Activated CD4-positive, alpha-beta T cell treated with anti-CD3 and anti-CD28 coated beads for 48 hours (primary cell): ENCODE measurements at places on chromosomes 16 and 17.

DNA sequence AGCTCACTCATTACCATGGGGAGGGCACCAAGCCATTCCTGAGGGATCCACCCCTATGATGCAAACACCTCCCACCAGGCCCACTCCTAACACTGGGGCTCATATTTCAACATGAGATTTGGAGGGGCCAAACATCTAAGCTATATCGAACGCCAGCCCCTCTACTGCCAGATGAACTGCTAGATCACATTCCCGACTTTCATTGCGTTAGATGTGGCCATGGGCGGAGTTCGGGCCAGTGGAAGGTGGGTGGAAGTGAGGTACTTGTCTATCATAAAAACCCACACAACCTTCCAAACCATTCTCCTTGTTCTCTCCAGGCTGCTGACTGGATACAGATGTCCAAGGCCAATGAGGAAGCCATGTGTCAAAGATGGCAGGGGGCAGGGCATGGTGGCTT, 27.0 kb upstream of the ANKRD40CL start:
- DNase-seq = no peak

DNA sequence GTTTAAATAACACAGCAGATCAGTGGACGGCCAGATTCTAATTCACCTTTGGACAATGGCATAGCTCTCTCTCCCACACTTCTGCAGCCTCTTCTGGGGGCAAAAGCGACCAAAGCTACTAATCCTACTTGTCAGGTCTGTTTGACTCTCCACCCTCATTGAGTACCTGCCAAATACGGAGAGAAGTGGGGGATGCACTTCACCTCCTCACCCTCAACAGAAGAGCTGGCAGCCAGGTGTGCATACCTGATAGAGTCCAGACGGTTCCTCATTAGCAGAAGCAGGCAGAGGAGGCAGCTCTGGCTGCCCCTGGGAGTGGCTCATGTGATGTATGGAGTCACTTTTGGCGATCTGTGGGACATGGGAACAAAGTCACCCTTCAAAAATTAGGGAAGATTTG, 4.9 kb downstream of the DNAH3 start:
- no peak for DNase-seq

GRCh38 chr16:30186782-30187555, 3.6 kb downstream of the CORO1A start:
- peak; percentile 94 for DNase-seq

GRCh38 chr17:888998-889441, 90.6 kb downstream of the NXN start:
- DNase-seq = peak; percentile 21

GRCh38 chr17:18031955-18032354, 7.0 kb downstream of the ATPAF2 start:
- no peak for DNase-seq

DNA sequence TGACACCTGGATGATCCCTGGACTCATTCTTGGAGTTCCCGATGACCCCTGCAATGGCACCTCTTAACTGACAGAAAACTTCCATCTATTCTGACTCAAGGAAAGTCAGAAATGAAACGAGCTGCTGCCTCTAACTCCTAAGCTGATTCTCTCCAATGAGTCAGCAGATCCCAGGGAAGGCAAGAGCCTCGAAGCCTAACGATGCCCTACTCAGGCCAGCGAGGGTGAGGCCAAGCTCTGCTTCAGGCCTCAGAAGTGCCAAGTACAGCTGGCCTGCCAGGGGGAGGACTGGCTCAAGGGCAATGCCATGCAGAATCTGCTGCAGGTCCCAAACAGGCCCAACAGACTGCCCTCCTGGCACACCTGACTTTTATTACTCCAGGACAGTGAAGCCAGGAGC, 36.3 kb downstream of the PLXDC1 start:
- DNase-seq = no peak

- no peak for DNase-seq
These were observed 64.6 kb downstream of the CDK5R1 start for GRCh38 chr17:32551186-32551955.
